Stimulated activated CD4-positive, alpha-beta T cell treated with anti-CD3 and anti-CD28 coated beads, TNF-alpha, amount 100 ng/mL, for 1 hour (primary cell): ENCODE measurements at places on chromosomes 1 and 21.

GRCh38 chr1:119656410-119656955 lies 8.4 kb upstream of the ZNF697 start:
- DNase-seq = no peak

- no peak for DNase-seq
Measured at GRCh38 chr1:154117642-154118041, 37.2 kb downstream of the NUP210L start.

- no peak for DNase-seq
Measured at GRCh38 chr21:38422082-38422481, 76.2 kb downstream of the ERG start.

GRCh38 chr1:9867408-9868243 lies 42.4 kb downstream of the CTNNBIP1 start:
- peak; percentile 73 for DNase-seq

DNA sequence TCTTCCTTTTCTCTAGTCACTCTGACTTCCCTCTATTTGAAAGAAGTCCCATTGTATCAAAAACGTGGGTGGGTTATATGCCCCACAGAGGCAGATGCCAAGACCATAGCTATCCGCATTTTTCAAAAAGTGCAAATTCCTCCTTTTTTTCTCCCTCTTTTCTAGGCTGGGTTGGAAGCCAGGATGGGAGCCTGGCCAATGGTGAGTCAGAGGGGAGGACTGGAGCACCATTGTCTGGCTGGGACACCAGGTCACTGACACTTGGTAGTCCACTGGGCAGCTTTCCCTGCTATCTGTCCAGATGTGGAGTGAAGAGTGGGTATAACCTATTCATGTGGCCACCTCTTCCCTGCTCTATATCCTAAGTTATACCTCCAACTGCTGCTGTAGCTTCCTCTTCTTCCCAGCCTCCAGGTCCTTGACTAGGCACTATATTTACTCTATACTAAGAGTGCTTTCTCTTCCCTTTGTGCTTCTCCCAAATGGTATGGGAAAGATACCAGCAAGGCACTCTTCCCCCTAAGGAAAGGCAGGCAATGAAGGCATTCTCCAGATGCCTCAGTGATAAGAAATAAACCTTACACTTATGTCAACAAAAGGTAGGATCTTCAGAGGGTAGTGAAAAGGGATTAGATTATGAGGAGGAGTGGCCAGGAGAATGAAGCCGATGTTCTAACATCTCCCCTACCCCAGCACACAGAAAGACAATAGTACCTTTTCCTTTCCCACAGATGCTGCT lies 12.9 kb downstream of the PI4KB start:
- DNase-seq = no peak

GRCh38 chr1:28540651-28541050 lies 12.2 kb upstream of the TRNAU1AP start:
- DNase-seq = no peak

GRCh38 chr21:35925497-35925896 lies 134.8 kb downstream of the SETD4 start:
- no peak for DNase-seq

DNA sequence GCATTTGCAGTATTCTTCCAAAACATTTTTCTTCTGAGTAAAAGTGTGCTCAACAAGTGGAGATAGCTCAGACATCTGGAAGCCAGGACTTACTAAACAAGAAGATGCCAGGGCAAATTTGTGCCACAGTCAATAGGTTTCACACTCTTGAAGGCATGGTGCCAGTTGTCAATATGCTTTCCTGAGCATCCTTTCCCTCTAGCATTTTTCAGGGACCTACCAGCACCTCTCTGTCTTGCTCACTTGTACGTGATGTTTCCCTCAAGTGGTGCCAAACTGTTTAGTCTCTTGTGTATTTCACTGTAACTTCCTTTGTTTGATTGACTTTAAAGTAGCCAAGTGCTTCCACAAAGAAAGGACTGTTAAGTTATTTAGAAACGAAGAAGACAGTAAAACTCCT lies 194.0 kb upstream of the SGIP1 start:
- no peak for DNase-seq

- DNase-seq = no peak
Measured at GRCh38 chr1:81466961-81467360, 333.8 kb upstream of the ADGRL2 start.

GRCh38 chr1:201291916-201292315 lies 8.6 kb downstream of the PKP1 start:
- no peak for DNase-seq

- DNase-seq = no peak
Measured at GRCh38 chr1:217392441-217392840, 238.4 kb downstream of the GPATCH2 start.
